ENCODE measurements at places on chromosomes 16 and 17.
A peak's percentile ranks its signal among the peaks of the same experiment; 100 is the strongest.

- DNase-seq: no peak
Observed at GRCh38 chr16:86427433-86427851, 82.9 kb upstream of the FOXF1 start.

GRCh38 chr17:4161192-4161966 lies 18.4 kb downstream of the CYB5D2 start:
- peak; percentile 83 for DNase-seq

- DNase-seq: no peak
Observed at GRCh38 chr17:4504188-4504587, 5.5 kb downstream of the SPNS2 start.

DNA sequence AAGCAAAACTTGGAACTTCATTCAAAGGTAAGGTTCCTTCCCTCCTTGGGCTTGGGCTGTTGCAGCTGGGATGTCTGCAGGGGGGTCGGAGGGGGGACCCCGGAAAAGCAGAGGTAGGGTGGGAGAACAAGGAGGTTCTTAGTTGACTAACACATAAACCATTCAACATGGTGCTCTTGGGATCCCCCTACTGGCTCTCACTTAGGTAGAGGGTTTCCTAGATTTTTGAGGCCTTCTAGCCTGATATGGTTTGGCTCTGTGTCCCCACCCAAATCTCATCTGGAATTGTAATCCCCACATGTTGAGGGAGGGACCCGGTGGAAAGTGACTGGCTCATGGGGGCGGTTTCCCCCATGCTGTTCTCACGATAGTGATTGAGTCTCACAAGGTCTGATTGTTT lies 93.9 kb downstream of the RGS9 start:
- DNase-seq: no peak

DNA sequence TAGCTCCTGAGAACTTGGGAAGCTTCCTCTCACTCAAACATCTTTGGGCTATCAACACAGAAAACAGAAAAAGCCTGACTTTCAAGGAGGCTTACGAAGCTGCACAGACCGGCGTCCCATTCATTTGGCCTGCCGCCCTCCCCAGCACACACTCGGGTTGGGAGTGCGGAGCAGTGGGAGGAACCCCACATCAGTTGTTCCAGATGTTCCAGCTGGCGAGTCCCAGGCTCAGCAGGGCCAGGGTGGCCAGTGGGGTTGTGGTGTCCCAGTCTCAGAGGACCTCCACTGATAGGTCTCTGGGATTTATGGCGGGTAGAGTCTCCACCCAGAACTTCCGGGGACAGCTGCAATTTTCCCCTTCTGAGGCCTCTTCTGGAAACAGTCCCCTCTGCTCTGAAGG lies 43.1 kb upstream of the DLX4 start:
- DNase-seq: no peak

DNA sequence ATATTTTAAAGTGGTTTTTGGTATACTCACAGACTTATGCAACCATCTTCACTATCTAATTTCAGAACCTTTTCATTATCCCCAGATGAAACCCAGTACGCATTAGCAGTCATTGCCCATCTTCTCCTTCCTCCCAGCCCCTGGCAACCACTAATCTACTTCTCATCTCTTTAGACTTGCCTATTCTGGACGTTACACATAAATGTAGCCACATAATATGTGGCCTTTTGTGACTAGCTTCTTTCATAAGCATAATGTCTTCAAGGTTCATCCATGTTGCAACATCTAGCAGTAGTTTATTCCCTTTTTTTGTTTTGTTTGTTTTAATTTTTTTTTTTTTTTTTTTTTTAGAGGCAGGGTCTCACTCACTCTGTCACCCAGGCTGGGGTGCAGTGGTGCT lies 28.5 kb upstream of the C17orf107 start:
- DNase-seq: no peak

DNA sequence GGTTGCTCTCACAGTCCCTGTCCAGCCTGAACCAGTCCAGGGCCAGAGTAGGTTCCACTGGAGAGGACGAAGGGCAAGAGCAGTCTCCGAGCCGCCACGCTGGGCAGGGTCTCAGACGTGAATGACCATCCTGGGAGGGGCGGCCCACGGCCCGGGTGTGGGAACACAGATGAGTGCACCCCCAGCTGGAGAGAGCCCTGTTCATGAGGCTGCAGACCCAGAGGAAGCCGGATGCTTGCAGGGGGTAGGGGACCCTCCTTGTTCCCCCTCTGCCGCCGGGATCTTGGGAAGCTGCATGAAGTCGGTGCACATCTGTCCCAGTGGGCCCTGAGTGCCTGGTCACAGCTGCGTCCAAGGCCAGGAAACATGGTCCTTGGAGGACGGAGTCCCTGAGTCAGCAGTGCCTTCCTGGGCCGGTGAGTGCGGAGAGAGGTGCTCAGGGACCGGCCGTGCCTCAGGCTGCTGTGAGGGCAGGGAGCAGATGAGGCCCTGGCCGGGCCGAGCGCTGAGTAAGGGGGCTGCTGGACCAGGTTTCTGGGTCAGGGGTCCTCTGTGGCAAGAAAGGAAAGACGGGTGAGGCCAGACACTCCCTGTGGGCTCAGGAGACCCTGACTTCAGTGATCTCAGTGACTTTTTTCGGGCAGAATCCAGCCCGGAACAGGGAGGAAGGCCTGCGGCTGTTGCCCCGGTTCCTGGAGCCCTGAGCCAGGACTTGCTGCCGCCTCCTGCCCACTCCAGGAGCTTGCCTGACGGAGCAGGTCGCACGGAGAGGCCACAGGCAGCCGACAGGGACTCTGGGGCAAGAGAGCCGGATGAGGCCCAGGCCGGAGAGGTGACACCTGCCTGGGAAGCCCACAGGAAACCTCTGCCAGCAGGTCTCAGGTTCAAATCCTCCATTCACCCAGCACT lies 45.8 kb downstream of the ACTG1 start:
- DNase-seq: no peak

DNA sequence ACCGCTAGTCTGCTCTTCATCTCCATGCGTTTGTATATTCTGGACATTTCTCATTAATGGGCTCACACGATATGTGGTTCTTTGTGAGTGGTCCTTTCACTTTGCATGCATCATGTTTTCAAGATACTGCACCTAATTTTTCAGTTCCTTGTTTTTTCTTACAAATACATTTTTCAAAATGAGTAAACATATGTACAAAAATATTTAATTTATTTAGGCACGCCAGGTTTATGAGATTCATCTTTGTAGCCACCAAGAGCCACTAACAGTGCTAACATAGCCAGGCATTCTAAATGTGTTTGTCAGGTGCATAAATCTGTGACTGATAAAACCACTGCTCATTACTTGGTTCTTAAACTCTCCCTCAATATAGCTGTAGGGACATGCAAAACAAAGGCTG lies 375.3 kb downstream of the WWOX start:
- DNase-seq: no peak

- DNase-seq: no peak
Observed at GRCh38 chr16:71473891-71474290, 11.8 kb upstream of the ZNF23 start.

GRCh38 chr17:57370619-57371018 lies 114.3 kb downstream of the MSI2 start:
- DNase-seq: no peak

- DNase-seq: no peak
Observed at GRCh38 chr16:19223235-19224170, 55.5 kb downstream of the SYT17 start.

DNA sequence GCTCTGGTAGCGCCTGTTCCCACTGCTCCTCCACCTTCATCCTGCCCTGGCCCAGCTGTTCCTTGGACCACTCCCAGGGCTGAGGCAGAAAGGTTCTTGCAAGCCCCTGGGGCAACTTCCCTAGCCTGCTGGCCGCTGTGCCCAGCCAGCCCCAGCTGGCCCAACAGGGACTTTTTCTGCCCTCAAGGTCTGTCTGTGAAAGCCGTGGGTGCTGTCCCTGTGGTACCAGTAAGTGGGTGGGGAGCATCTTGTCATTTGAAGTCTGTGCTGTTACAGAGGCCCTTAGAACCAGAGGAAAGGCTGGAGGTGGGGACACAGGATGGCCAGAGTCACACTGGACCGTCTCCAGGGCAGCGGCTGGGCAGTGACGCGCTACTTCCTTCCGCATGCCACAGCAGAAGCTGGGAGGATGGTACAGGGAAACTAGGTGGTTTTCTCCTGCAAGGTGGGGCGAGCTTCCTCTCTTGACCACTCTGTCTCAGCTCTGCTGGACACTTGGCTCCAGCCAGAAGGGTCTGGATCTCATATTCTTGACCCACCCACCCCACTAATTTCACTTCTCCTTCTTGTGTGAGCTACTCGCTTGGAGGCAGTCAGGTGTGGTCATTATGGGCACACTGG lies 87.8 kb downstream of the PLCG2 start:
- DNase-seq: no peak

DNA sequence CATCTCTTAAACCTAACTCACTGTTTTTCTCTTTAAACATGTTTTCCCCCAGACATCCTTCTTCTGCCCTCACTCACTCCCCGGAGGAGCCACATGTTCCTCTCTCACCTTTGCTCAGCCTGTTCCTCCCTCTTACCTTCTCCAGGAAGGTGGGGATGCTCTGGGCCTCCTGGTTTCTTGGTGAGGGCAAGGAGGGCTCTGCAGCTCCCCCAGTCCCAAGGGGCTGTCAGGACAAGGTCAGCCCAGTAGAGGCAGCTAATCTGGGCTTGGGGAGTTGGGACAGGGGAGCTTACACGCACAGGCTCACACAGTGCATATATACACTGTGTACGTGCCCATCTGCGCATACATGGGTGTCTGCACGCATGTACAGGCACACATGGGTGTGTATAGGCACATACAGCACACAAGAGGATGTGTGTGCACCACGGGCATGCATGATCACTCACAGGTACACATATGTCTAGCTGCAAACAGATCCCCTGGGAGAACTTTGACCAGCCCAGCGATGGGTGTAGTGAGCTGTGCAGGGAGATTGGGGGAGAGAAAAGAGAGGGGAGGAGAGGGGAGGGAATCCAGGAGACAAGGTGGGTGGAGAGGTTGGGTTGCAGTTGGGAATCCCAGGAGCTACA lies 28.6 kb upstream of the SPNS3 start:
- no peak for DNase-seq

GRCh38 chr17:31693433-31694220 lies 165.4 kb downstream of the COPRS start:
- DNase-seq: no peak

GRCh38 chr17:77281904-77282367 lies 141.2 kb downstream of the SEC14L1 start:
- no peak for DNase-seq

DNA sequence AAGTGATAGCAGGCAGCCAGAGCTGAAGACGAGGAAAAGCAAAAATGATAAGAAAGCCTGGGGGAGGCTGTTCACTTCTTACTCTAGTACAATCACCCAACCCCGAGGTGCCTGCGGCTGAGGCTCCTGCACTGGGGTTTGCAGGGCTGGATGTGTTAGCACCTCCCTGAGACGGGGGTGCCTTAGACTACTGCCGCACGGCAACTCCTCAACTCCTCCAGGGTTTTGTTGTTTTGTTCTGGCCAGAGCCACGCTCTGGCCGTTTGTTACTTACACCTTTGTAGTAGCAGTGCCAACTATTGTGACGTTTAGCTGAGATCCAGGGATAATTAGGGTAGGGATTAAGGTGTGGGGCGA lies 51.5 kb downstream of the LDHD start:
- no peak for DNase-seq

- DNase-seq: no peak
Observed at GRCh38 chr17:42686520-42687128, 4.3 kb downstream of the CNTNAP1 start.

GRCh38 chr17:6690641-6691040 lies 22.5 kb downstream of the SLC13A5 start:
- no peak for DNase-seq

GRCh38 chr17:44878627-44879221 lies 20.5 kb downstream of the EFTUD2 start:
- DNase-seq: no peak

DNA sequence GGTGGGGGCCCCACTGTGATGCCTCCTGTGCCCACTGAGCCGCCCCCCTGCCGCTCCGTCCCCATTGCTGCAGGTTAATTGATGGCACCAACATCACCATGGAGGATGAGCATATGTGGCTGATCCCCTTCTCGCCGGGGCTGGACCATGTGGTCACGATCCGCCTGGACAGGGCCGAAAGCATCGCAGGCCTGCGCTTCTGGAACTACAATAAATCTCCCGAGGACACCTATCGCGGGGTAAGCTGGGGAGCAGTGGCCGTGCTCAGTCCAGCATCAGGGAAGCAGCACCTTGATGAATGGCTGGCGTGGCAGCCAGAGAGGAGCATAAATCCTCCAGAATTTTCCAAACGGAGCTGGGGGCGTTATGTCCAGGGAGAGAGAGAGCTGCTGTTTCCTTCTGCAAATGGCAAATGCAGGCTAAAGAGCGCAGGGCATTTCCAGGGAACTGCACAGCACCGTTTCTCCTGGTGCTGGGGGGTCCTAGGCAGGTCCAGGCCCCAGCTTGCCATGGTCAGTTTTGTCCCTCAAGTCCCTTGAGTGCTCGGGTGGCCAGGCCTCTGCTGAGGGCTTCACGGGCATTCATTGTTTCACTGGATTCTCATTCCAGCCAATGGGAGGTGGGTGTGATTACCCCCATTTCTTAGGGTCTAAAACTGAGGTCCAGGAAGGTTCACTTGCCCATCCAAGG lies 216.4 kb downstream of the KATNIP start:
- no peak for DNase-seq

GRCh38 chr17:63070031-63070430 lies 104.0 kb downstream of the TANC2 start:
- DNase-seq: no peak

DNA sequence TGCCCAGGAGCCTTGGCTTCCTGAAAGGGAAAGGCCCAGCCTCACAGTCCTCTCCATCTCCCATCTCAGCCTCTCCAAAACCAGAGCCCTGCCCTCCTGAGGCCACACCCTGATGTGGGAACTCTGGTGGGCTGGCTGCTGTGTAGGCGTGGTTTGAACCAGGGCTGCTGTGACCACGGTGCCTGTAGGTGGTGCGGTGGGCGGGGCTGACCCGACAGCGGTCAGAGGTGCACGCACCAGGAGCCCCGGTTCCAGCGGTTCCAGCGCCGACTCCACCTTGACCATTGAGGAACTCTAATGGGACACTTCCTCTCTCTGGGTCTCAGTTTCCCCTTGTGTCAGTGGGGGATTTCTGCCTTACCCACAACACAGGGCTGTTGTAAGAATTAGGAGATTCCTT lies 2.4 kb downstream of the RAP1GAP2 start:
- DNase-seq: no peak
